ENCODE measurements at places on chromosomes 2 and 18.

DNA sequence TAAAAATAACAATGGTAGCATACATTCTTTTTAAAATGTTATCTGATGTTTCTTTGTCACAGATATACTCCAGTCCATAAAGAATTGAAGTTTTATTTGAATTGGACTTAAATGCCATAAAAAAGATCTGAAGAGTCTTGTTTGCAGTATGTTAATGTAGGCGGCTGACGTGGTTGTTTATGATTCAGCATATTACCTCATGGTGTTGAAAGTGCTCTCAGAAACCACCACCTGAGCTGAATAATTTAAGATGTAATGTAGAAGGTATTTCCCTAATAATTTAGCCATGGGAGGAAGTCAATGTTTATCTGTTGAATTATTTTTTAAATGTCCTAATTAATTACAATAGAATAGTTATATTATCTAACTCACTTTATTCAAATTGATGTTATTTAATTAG lies 58.6 kb upstream of the CHN1 start:
- DNase-seq, result no peak
- H3K27me3 ChIP-seq, result no peaks in the 10 kb centered on the region
- H3K4me1 ChIP-seq, result peaks cover 7% of the 10 kb centered on the region
- no peak overlapping the region for H3K4me3 ChIP-seq
- H3K36me3 ChIP-seq, result no peaks in the 10 kb centered on the region
- no peak overlapping the region for H3K27ac ChIP-seq

- DNase-seq, result no peak
- H3K36me3 ChIP-seq, result no peaks in the 10 kb centered on the region
- no peaks in the 10 kb centered on the region for H3K4me1 ChIP-seq
- no peak overlapping the region for H3K27ac ChIP-seq
- H3K4me3 ChIP-seq, result no peak overlapping the region
- no peaks in the 10 kb centered on the region for H3K27me3 ChIP-seq
Observed at GRCh38 chr2:236008006-236008405, 160.2 kb downstream of the GBX2 start.

DNA sequence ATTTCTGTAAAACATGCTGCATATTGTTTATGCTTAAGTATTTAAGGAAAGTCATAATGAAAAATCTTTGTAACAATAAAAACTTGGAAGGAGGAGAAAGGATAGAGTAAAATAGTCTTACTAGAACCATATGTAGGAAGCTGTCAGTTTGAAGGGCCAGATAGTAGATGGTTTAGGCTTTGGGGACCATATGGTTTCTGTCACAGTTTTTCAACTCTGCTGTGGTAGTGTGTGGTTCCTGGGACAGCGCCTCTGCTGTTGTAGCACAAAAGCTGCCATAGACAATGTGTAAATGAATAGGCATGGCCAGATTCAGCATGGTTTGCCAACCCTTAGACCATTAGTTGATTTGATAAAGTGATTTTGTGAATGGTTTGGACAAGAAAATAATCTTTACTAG lies 75.5 kb downstream of the SLC39A10 start:
- no peaks in the 10 kb centered on the region for H3K27me3 ChIP-seq
- H3K36me3 ChIP-seq, result peaks cover 10% of the 10 kb centered on the region
- DNase-seq, result no peak
- H3K4me3 ChIP-seq, result no peak overlapping the region

GRCh38 chr2:200635251-200635650 lies 49.4 kb downstream of the AOX1 start:
- no peak overlapping the region for H3K27ac ChIP-seq
- H3K4me3 ChIP-seq, result no peak overlapping the region
- no peaks in the 10 kb centered on the region for H3K36me3 ChIP-seq
- no peak for DNase-seq

- no peak overlapping the region for H3K4me3 ChIP-seq
- no peaks in the 10 kb centered on the region for H3K27me3 ChIP-seq
- H3K4me1 ChIP-seq, result no peaks in the 10 kb centered on the region
- no peak overlapping the region for H3K27ac ChIP-seq
- no peak for DNase-seq
Observed at GRCh38 chr2:55932843-55933242, 9.3 kb upstream of the EFEMP1 start.

DNA sequence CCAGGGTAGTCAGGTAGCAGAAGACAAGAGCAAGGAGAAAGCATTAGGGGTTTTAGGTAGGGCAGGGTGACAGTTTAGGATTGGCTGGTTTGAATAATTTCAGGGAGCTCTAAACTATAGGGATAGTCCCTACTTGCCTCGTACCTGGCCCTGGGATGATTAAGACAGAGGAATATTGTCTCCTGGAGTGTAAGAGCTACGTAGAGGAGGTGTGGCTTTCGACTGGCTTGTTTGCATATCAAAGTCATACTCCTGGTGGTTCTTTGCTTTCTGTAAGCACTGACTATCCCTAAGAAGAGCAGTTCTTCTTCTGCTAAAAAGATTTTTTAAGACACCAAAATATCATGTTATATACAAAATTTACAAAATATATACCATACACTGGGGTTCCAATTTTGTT lies 1867.4 kb downstream of the SUCLG1 start:
- H3K27me3 ChIP-seq, result no peaks in the 10 kb centered on the region
- no peaks in the 10 kb centered on the region for H3K36me3 ChIP-seq
- no peak overlapping the region for H3K4me3 ChIP-seq
- no peak for DNase-seq

GRCh38 chr2:227939271-227940027 lies 68.0 kb downstream of the DAW1 start:
- DNase-seq, result peak; percentile 80
- no peaks in the 10 kb centered on the region for H3K36me3 ChIP-seq
- H3K27me3 ChIP-seq, result no peaks in the 10 kb centered on the region
- H3K4me1 ChIP-seq, result no peaks in the 10 kb centered on the region
- no peak overlapping the region for H3K27ac ChIP-seq
- H3K4me3 ChIP-seq, result no peak overlapping the region
